Stimulated activated CD4-positive, alpha-beta T cell treated with anti-CD3 and anti-CD28 coated beads, Interleukin-2, amount 100 ng/mL, for 4 hours (primary cell): ENCODE measurements at places on chromosomes 2 and 18.

DNA sequence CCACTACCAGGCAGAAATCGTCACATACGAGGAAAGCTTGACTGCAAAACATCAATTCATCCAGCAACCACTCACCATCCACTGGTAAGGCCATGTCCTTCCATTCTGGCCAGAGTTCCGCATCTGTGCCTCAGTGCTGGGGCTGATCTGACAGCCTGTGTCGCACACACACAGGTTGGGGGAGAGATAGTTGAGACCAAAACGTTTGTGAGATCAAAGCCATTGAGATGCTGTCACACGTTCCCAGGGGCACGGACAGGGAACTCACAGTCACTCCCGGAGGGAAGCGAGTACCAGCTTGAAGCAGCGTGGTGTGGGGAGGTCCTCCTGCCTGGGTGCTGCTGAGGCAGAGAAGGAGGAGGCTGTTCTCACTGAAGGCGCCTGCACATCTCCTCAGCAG is 458.5 kb upstream of the SALL3 start:
- no peak for DNase-seq

- no peak for DNase-seq
Observed at GRCh38 chr2:109206569-109207146, 77.7 kb downstream of the SH3RF3 start.

DNA sequence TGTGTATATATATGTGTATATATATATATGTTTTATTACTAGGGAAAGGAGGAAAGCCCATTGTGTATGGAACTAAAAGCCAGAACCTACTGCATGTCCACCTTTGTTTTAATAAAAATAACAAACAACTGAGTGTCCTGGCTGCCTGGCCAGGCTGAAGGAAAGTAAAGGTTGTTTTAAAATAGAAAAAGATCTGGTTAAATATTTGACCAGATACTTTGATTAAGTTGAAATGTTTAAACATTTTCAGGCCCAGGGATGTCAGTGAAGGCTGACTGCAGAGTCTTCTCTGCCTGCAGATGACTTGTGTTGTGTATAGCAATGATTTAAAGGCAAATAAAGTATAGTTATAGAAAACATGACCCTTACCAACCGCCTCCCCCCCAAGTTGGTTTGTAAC is 22.8 kb downstream of the SPTBN1 start:
- no peak for DNase-seq

- no peak for DNase-seq
Observed at GRCh38 chr18:53937037-53937436, 287.4 kb downstream of the MBD2 start.

- DNase-seq: no peak
Observed at GRCh38 chr2:117523267-117523666, 291.2 kb upstream of the DDX18 start.

- no peak for DNase-seq
Observed at GRCh38 chr18:36186461-36187192, 670 bp upstream of the MOCOS start.

DNA sequence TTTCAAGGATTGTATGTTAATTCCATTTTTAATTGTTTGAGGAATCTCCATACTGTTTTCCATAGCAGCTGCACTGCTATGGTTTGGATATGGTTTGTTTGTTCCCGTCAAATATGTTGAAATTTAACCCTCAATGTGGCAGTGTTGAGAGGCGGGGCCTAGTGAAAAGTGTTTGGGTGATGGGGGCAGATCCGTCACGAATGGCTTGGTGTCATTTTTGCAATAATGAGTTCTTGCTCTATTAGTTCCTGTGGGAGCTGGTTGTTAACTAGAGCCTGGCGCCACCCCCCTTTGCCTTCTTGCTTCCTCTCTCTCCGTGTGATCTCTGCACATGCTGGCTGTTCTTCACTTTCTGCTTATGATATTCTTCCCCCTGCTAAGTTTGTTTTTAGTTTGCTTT is 71.4 kb upstream of the LDLRAD4 start:
- DNase-seq: no peak

- DNase-seq: no peak
Observed at GRCh38 chr2:85053802-85054201, 79.4 kb upstream of the TCF7L1 start.

DNA sequence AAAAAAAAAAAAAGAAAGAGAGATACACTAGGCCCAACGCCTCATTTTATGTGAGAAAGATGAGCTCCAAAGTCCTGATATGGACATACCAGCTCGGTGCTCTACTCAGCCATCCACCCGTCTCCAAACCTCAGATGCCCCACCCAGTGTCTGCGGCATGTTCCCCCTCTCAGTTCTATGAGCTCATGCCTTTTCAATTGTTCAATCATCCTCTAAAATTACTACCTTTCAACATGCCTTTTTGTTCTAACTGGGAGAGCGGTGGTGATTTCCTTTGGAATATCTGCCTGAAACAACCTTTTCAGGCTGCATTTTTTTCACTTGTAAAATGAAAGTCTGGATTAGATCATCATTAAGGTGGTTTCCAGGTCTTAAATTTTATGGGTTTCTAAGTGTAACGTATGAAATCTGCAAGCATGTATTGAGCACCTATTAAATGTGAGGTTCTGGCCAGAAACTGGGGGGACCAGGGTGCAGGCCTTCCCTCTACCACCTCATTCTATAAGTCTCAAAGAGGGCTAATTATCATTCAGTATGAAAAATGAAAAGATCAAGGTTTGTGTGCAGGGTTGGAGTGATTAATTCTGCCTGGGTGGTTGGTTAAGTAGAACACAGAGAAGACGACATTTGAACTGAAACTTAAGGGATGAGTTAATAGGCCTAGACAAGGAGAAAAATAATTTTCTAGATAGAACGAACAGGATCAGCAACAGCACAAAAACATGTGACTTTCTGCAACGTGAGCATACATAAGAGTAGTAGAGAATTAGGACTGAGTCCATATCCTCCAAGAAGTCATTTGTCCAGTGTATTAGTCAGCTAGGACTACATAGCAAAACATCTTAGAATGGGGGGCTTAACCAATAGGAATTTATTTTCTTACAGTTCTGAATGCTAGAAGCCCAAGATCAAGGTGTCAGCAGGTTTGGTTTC is 87.4 kb upstream of the GLS start:
- no peak for DNase-seq

DNA sequence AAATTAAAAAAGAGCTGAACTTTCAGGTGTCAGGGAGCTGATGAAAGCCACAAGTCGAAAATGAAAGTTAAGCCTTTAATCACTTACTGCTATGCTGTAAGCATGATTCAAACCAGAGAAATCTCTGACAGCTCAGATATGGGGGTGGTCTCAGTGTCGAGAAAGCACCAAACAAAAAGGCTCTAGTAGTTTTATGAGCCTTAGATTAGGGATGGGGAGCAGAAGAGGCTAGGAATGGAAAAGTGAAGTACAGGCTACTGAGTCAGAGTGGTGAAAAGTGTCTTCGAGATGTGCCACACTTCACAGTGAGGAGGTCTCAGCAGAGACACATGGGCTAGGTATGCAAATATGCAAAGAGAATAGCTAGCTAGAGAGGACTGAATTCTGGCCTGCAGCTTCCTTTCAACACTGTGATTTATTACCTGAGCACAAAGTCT is 482.2 kb downstream of the SPAG16 start:
- no peak for DNase-seq

GRCh38 chr2:105888625-105889024 is 143.9 kb downstream of the NCK2 start:
- no peak for DNase-seq

DNA sequence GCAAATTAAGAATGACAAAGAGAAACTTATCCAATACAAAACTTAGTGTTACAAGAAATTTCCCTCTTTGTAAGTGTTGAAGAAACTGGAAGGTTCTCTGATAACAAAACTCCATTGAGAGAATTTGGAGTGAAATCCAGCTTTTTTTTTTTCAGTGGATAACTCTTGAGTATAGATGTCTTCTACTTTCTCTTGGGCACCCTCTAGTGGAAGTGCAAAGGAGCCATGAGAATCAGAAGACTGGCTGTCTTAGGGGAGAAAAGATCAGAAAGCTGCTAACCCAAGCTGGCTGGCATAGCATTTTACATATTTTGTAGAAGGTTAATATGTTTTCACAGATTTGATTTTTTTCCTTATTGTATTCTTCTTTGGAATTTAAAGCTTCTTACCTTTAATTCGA is 138.8 kb upstream of the SATB2 start:
- no peak for DNase-seq

DNA sequence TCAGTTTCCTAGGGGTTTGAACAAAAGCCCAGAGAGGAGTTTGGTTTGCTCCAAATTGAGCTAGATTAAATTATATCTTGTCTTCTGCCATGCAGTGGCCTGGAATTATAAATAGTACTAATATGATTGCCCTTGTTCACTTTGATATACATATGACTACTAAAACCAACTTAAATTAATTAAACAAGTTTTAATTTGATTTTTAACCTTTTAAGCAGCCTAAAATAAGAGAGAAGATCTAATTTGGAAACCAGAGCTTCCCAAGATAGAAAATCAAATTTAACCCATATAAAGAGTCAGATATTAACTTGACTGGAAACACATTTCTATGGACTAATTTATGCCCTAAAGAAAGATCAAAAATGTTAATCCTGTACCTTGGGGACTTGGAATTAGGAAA is 444.5 kb upstream of the SLC8A1 start:
- no peak for DNase-seq

- DNase-seq: no peak
Observed at GRCh38 chr18:54250846-54251261, 18.5 kb upstream of the POLI start.

- no peak for DNase-seq
Observed at GRCh38 chr2:38666556-38666910, 619 bp downstream of the GALM start.

GRCh38 chr2:1676091-1676912 is 68.0 kb downstream of the PXDN start:
- DNase-seq: no peak

DNA sequence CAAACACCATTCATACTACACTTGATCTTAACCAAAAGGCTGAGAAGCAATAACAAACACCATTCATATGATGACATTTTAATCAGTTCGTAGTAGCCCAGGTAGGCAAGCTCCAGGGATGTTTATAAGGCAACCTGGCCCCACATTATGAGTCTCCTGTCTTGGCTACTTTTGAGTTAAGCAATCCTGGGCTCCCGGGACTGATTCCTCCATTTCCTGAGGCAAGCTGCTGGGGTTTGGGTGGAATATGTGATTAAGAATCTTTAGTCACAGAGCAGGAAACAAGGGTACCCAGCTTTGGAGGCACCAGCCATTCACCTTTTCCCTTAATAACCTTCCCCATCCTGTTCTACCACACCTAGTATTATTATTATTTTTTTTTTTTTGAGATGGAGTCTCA is 24.5 kb upstream of the SPRED2 start:
- DNase-seq: no peak

DNA sequence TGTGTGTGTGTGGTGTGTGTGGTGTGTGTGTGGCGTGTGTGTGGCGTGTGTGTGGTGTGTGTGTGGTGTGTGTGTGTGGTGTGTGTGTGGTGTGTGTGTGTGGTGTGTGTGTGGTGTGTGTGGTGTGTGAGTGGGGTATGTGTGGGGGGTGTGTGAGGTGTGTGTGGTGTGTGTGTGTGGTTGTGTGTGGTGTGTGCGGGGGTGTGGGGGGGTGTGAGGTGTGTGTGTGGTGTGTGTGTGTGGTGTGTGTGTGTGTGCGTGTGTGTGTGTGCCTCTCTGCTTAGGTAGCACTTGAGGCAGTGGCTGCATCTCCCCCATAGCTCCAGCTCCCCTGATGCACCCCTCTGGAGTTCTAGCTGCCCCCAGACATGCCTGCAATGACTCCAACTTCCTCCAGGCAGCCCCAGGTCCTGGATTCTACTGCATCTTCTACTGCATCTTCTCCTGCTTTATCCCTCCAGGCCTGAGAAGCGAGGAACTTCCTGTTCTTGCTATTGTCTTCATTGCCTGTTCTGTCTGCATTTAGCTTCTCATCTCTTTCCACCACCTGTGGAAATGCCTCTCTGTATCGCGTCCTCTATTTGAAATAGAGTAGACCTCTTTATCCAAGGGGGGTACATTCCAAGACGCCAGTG is 22.2 kb upstream of the MLPH start:
- no peak for DNase-seq

- DNase-seq: no peak
Observed at GRCh38 chr2:181697126-181697525, 16.8 kb upstream of the NEUROD1 start.

DNA sequence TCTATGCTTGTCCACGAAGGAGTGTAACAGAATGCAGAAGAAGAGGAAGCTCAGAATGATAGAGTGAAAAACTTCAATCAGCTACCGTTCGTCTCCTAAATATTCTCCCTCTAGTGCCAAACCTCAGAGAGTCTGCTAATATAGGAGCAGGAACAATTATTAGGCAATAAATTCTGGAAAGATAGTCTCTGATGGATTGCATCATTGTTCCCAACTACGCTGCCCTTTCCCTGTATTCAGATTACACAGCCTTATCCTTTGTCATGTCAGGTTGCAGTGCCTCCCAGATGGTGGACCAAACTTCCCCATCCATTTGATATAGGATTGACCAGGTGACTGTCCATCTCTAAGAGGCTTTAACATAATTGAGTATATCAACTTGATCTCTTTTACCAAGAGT is 811.5 kb upstream of the CHAC2 start:
- no peak for DNase-seq

- no peak for DNase-seq
Observed at GRCh38 chr2:78757640-78758039, 267.9 kb upstream of the REG3G start.

DNA sequence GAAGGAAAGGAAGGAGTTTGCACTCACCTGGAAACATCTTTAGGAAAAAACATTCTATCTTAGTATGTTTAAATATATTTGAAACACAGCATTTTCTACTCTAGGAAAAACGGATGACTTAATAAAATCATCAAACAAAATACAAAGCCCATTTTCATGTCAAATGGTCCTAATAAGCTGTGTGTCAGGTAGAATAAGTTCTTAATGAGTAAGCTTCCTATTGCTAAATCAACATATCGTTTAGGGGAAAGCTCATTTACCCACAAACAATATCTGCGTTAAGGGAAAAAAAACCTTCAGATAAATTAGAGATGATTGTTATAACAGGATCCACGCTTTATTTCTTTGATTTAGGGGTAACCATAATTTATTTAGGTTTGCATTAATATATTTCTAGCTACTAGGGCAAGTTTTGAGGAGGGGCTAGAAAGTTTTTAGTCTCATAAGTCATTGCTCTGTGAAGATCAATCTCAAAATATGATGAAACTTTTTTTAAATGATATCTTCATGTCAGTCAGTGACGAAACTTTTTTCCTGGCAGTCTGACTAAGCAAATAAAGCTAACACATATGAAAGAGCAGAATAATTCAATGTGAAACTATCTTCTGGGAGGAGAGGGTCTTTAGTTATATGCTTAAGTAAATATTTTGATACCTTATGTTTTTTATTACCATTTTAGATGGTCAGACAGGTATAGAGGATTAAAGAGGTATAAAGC is 147.1 kb downstream of the WDSUB1 start:
- DNase-seq: no peak

GRCh38 chr18:26458526-26459232 is 89.7 kb downstream of the KCTD1 start:
- no peak for DNase-seq

GRCh38 chr2:15799432-15799827 is 140.9 kb upstream of the MYCN start:
- no peak for DNase-seq
